Activated CD4-positive, alpha-beta T cell treated with anti-CD3 and anti-CD28 coated beads for 36 hours (primary cell): ENCODE measurements at places on chromosomes 1 and 21.

- DNase-seq: no peak
Measured at GRCh38 chr1:116417678-116418077, 44.6 kb downstream of the ATP1A1 start.

- DNase-seq: no peak
Measured at GRCh38 chr1:38953433-38953860, 11.8 kb upstream of the RHBDL2 start.

GRCh38 chr1:223711747-223712193, 569 bp upstream of the CAPN2 start:
- no peak for DNase-seq

DNA sequence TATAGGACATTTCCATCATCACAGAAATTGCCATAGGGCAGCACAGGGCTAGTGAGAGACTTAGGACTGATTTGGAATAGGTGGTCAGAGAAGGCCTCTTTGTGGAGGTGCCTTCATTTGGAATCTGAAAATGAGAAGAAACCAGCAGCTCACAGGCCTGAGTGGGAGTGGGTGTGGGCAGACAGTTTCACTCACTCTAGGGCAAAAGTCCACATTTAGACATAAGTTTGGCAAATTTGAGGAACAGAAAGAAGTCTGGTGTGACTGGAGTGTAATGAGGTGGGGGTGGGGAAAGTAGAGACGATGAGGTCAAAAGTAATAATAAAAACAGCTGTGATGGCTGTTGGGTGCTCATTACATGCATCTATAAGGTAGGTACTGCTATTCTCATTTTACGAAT, 22.4 kb upstream of the BCAR3 start:
- DNase-seq: no peak

DNA sequence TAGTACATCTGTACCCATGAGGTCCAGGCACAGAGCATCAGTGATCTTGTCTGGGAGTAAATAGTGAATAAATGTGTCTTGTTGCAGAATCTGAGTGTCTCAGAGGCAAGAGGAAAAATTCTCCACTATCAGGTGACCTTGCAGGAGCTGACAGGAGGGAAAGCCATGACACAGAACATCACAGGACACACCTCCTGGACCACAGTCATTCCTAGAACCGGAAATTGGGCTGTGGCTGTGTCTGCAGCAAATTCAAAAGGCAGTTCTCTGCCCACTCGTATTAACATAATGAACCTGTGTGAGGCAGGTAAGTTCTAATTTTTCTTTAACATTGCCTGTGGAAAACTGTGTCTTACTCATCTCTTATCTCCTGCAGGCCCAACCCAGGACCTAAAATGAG, 43.1 kb downstream of the IL12RB2 start:
- DNase-seq: peak; percentile 67

- DNase-seq: no peak
Measured at GRCh38 chr1:100496896-100497295, 41.0 kb upstream of the GPR88 start.

- DNase-seq: no peak
Measured at GRCh38 chr1:118145721-118146120, 39.3 kb downstream of the SPAG17 start.

DNA sequence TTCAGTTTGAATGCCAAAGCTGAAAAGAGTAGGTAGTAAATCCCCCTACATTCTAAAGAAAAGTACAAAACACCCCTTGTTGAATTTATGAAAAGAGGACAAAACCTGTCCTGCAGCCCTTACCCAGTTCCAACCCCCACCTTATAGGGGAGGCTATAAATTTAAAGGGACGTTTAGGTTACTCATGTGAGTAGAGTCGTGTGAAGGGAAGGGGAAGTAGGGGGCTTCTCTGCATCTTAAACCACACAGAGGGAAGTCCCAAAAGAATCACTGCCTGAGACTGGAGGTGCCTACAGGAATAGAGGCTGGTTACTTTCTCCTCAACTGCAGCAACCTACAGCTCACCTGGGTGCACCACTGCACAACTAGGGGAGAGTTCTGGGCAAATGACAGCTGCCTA, 36.7 kb upstream of the KIRREL1 start:
- no peak for DNase-seq

DNA sequence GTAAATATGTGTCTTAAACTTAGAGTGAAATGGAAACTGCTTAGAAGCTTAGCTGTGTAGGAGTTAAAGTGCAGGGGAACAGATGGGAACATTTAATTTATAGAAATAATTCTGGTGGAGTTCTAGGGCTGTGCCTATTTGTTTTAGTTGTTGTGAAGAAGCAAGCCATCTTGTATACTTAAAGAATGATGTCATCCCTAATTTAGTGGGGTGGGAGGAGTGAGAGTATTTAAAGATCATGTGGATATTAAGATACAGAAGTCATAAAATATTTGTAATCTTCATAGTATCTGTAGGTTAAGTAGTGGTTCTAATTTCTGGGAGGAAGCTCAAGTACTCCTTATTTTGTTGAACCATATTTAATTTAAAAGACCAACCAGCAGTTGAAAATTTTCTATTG, 41.5 kb downstream of the BACH1 start:
- DNase-seq: no peak

DNA sequence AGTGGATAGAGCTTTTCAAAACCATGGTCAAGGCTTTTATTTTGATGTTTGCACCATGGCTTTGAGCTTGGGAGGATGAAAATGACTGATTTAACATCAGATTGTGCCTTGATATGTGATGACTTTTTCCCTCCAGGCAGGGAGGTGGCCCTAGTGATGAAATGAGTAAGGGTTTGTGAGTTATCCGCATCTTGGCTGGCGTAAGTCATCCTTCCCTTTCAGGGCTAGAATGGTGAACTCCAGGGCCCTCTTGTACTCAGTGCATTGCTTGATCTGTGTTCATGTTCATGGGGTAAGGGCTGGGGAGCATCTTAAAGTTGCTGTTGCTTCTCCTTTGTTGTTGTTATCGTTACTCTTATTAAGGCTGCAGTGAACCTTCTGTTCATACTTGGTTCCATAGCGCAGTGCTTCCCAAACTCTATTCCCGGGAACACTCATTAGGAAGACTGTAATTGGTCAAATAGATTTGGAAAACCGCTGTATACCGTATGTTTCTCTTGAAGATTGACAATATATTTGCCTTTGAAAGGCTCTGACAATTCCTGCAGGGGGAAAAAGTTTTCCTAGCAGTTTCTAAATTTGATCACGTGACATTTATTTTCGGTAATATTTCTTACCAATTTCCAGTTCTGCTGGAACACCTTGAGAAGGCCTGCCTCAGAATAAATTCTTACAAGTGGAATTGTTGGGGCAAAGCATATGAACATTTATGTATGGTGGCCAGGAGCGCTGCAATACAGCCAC, 23.1 kb downstream of the GPR137B start:
- no peak for DNase-seq

DNA sequence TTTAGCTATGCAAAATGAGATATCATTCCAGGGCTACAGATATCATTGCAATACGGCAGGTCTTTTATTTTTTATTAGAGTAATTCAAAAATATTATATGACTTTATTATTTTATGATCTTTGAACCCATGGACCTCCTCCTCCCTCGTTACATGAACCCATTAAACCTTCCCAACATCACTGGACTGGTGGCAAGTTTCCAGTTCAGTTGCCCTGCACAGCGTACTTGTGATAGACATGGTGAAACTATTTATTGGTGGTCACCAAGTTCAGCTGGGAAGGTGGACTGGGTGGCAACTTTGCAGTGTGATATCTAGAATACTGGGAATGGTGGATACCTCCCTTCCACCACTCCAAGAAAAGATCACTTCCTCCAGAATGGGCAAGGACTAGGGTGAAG, 52.5 kb downstream of the SLC30A10 start:
- DNase-seq: no peak

- DNase-seq: peak; percentile 13
Measured at GRCh38 chr1:85047472-85048295, 616 bp downstream of the MCOLN3 start.
